ENCODE measurements at places on chromosomes 2 and 18. TPM values are rescaled to one million over a fixed set of nuclear protein-coding genes. Genes with fewer than 3 reads are reported as not detected.

DNA sequence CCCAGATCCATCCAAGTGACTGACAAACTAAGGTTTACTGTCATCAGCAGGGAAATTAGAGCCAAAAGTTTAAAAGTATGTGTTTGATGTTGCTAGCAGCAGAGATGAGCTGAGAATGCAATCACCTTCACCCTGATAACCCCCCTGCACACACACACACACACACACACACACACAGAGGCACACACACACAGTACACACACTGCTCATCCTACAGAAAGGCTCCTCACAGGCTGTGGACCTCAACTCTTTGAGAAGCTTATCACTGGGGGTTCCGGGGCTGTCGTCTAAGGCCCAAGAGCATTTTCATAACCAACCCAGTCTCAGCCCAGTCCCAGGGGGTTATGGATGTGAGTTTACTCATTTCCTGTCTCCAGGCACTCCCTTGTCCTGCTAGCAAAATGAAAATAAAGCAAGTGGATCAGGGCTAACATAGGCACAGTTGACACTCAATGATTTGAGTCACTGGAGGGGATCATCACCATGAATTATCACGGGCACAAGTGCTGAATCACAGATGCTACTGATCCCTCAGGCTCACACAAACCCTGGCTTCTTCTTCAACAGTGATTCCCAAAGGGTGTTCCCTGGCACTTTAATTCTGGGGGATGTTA lies 76.6 kb downstream of the ALK start:
- DNase-seq = no peak
- peaks cover 6% of the 10 kb centered on the region for H3K4me1 ChIP-seq
- H3K4me3 ChIP-seq = no peak overlapping the region
- H3K27ac ChIP-seq = no peak overlapping the region
- no peaks in the 10 kb centered on the region for H3K36me3 ChIP-seq

- H3K27me3 ChIP-seq = no peaks in the 10 kb centered on the region
- no peak overlapping the region for H3K4me3 ChIP-seq
- DNase-seq = no peak
- H3K4me1 ChIP-seq = no peaks in the 10 kb centered on the region
Observed at GRCh38 chr2:174553811-174554493, 43.7 kb downstream of the WIPF1 start.

DNA sequence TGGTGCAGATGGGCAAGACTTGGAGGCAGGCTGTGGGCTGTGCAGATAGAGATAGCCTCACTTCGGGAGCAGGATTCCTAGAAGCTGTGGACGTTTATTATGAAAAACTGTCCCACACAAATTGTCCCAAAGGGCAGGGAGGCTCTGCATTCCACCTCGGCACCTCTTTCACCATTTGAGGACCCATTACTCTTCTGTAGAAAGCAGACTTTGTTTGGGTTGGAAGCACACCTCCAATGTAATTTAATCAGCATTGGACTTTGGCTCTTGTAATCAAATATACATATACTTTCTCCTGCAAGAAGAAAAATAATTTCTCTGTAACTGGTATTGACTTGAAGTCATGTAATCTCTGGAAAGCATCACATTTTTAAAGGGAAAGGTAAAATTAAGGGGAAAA lies 8.5 kb downstream of the ONECUT2 start:
- no peak for DNase-seq
- H3K27ac ChIP-seq = no peak overlapping the region
- peaks cover 70% of the 10 kb centered on the region for H3K27me3 ChIP-seq
- H3K36me3 ChIP-seq = no peaks in the 10 kb centered on the region

DNA sequence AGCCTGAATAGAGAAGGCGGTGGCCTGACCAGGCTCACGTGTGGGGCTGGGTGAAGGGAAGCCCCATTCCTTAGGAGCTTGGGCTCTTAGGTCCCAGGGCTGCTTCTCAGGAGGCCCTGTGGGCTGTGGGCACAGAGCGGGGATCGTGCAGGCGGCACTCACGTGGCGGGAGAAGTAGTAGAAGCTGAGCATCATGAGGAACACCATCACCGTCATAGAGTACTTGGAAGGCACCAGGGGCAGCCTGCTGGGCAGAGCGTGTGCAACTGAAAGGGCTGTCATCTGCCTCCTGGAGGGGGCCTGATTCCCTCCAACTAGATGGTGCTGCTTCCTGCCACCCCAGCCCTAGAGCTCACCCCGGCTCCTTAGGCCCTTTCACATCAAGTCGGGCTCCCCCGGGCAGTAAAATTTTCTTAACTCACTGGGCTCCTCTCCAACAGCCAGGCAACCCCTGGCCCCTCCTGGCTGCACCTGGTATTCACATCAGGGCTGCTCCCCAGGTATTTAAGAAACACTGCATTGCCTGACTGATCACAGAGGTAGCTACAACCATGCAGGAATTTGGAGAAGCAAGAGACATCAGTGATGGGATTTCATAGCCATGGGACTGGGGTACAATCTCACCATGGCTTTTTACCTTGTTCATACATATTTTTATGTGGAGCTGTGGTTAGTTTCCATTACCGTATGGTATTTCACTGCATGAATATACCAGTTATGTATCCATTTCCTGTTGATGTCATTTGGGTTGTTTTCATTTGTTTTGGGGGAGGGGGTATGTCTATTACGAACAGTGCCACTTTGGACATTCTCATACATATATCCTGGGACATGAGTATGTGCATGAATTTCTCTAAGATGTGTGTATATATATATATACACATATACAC lies 32.9 kb downstream of the CENPO start:
- H3K4me3 ChIP-seq = no peak overlapping the region
- no peaks in the 10 kb centered on the region for H3K27me3 ChIP-seq
- peaks cover 4% of the 10 kb centered on the region for H3K36me3 ChIP-seq
- H3K27ac ChIP-seq = no peak overlapping the region

SCG2 gene
- total RNA-seq = 82.1 TPM
